ENCODE measurements at places on chromosomes 4 and X. TPM values are rescaled to one million over a fixed set of nuclear protein-coding genes. Genes with fewer than 3 reads are reported as not detected.

Gene SFRP2
- total RNA-seq: 1.4 TPM

Gene NEXMIF
- total RNA-seq: 0.26 TPM

Gene SLC39A8
- 143 TPM for total RNA-seq

Gene PABPC5
- total RNA-seq: 2.8 TPM

Gene CNGA1
- total RNA-seq: not detected

Gene OPHN1
- total RNA-seq: 4.3 TPM

Gene FAM47A
- total RNA-seq: not detected

GRCh38 chr4:107131295-107131694 lies 95.2 kb upstream of the DKK2 start:
- no peak for DNase-seq
- H3K27me3 ChIP-seq: no peaks in the 10 kb centered on the region
- no peak overlapping the region for H3K27ac ChIP-seq
- H3K4me3 ChIP-seq: no peak overlapping the region
- no peaks in the 10 kb centered on the region for H3K36me3 ChIP-seq

- H3K36me3 ChIP-seq: peaks cover 17% of the 10 kb centered on the region
- no peak for DNase-seq
- no peak overlapping the region for H3K27ac ChIP-seq
- no peaks in the 10 kb centered on the region for H3K4me1 ChIP-seq
- H3K4me3 ChIP-seq: no peak overlapping the region
Measured at GRCh38 chr4:143189528-143189927, 4.8 kb downstream of the USP38 start.

DNA sequence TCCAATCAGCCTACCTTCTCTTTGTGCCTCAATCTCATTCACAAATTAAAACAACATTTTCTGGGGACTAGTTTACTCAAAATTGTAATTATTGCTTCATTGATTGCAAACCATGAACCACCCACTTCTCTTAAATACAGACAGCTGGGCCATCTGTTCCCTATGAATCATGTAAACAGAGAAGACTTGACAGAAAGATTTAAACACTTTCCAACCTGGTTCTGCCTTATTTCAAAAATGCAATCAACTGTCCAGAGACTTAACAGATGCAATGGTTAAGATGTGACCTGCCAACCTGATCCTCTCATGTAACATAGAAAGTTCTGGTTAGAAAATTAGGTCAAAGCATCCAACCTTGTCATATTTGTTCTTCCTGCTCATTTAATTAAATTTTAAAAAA lies 20.8 kb upstream of the SERTM2 start:
- H3K27ac ChIP-seq: no peak overlapping the region
- H3K4me3 ChIP-seq: no peak overlapping the region
- no peaks in the 10 kb centered on the region for H3K4me1 ChIP-seq
- no peak for DNase-seq
- no peaks in the 10 kb centered on the region for H3K36me3 ChIP-seq
- H3K27me3 ChIP-seq: no peaks in the 10 kb centered on the region

DNA sequence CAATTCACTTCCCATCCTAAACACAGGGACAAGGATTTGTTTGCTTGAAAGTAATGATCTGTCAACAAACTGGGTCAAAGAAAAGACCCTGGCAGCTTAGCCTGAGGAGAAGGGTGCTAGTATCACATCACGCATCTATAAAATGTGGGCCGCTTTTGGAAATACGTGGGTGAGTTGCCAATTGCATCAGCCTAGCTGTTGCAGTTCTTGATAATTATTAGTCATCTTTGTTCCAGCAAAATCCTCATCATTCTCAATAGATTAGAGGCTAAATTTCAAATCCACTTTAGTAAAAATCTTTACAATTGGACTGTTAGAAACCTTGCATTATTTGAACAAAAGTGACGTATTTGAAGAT lies 33.6 kb upstream of the TAPT1 start:
- no peaks in the 10 kb centered on the region for H3K4me1 ChIP-seq
- no peak for DNase-seq
- no peaks in the 10 kb centered on the region for H3K36me3 ChIP-seq
- no peak overlapping the region for H3K4me3 ChIP-seq

DNA sequence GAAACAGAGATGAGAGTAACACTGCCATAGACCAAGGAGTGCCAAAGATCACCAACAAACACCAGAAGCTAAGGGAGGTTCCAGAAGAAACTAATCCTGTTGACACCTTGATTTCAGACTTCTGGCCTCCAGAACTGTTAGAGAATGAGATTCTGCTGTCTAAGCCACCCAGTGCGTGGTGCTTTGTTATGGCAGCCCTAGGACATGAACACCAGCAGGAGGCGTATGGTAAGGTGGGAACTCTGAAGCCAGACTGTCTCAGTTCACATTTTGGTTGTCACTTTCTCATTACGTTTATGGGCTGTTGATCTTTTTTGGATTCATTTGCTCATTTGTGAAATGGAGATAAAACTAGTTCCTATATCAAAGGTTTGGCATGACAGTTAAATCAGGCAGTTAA lies 142.9 kb downstream of the DCHS2 start:
- H3K27me3 ChIP-seq: no peaks in the 10 kb centered on the region
- no peak overlapping the region for H3K27ac ChIP-seq
- H3K4me3 ChIP-seq: no peak overlapping the region
- H3K4me1 ChIP-seq: no peaks in the 10 kb centered on the region
- H3K36me3 ChIP-seq: no peaks in the 10 kb centered on the region
- DNase-seq: no peak
